ENCODE measurements at places on chromosomes 5 and 9.

GRCh38 chr5:116616876-116617275 lies 42.3 kb upstream of the SEMA6A start:
- no peak for DNase-seq

GRCh38 chr9:111525056-111525977 lies at the start of gene ZNF483:
Gene ZNF483, plus strand, starts transcription at chr9:111525179. Its CDS starts 2,217 bp downstream, at chr9:111527396.
- peak; percentile 3 for DNase-seq

DNA sequence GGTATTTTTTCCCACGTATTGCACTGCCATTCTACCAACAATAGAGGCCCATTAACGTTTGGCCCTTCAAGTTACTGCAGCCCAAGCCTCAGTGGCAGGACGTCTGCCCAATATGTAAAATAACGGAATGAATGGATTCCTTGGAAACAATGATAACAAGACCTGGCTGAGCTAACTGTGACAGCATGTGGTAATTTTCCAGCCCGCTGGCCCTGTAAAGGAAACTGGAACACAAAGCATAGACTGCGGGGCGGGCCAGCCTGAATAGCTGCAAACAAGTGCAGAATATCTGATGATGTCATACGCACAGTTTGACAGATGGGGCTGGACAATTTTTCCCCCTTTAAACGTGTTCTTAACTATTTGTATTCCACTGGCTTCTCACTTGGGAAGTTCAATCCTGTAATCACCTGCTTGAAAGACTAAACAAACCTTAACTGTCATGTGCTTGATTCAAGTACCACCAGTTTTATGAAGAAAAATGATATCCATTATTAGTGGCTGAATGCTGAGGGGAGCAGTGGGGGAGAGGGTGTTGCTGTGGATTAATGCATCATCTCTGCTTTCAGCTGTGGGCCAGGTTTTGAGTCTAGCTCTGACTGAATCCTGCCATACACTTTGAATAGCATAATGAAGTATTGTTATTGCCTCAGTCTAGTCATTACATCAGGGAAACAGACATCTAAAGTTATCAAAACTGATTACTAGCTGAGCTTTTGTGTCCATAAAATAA lies 323.9 kb downstream of the TMEM161B start:
- no peak for DNase-seq

DNA sequence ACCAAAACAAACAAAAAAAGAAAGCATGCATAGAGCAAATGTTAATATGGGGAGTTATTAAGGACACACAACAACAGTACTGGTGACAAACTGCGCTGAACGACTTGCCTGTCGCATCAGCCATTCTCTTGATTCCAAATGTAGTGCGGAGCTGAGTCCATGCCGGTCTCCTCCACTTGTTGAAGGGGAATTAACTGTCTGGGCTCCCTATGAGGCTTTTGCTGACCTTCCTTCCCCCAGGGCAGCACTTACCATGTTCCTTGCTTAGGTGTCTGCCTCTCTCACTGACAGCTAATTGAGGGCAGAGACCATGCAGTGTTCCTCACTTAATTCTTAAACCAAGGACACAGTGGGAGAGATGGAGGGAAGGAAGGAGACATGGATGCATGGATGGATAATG lies 40.8 kb upstream of the FAT2 start:
- no peak for DNase-seq

- DNase-seq = no peak
These were observed 283.1 kb downstream of the ADAMTS6 start for GRCh38 chr5:65198456-65199120.

GRCh38 chr5:179767496-179768100 lies 26.2 kb upstream of the LTC4S start:
- no peak for DNase-seq

DNA sequence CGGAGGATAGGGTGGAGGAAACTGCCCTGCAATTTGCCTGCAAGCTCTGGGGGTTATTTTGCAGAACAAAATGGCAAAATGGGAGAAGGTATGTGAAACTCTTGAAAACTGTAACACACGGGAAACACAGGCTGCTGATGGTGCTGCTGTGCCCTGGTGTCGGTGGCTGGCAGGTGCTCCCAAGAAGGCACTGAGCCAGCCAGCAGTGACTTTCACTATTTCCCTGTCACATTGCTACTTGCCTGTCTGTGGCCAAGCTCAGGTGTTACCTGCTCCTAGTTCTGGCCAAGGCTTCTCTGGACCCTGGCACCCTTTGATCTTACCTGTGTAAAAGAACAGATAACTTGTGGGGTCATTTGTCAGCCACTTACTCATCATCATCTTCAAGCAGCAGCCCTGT lies 102.2 kb downstream of the CMYA5 start:
- no peak for DNase-seq

- no peak for DNase-seq
These were observed 10.5 kb upstream of the NR4A3 start for GRCh38 chr9:99811172-99811571.

GRCh38 chr5:9197881-9198260 lies 348.0 kb downstream of the SEMA5A start:
- DNase-seq = no peak

DNA sequence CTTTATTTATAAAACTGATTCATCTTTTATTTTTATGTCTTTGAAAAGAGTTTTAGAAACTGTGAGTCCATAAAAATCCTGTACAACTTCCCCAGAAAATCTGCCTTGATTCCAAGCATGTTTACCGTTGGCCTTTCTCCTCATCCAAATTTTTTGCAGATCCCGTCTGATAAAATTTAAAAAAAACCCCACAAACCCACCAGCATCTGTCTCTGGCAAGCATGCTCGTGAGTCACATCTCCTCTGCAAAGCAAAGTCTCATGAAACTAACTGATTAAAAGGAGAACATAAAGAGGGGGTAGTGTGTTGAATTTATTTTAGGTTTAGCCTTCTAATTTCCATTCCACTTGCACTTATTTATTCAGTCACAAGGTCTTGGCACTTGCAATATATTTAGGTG lies 109.4 kb downstream of the MAT2B start:
- no peak for DNase-seq

- DNase-seq = no peak
These were observed 338.9 kb upstream of the ACO1 start for GRCh38 chr9:32045513-32045912.

DNA sequence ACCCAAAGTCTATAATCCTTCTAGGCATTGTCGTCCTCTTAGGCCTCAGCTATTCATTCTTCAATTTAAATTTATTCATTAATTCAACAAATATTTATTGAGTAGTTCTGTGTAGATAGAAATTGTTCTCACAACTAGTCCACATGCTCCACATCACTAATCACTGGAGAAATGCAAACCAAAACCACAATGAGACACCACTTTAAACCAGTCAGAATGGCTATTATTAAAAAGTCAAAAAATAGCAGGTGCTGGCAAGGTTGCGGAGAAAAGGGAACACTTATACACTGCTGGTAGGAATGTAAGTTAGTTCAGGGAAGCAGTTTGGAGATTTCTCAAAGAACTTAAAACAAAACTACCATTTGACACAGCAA lies 51.1 kb upstream of the TNFSF15 start:
- DNase-seq = no peak

DNA sequence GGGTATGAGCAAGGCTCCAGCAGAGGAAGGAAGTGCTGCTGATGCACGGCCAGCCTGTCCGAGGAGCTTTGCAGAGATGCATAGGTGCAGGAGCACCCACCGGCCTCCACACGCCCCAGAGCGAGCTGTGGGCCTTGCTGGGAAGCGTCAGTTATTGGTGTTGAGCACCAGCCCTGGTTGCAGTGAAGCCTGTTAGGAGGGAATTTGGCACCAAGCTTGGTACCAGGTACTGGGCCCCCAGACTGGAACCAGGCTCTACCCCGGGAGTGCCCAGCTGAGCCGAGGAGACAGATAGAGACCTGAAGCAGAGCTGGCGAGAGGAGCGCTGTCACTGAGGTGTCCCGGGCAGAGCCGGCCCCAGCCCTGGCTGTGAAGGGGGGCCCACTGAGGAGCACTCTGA lies 5.2 kb downstream of the TCF7 start:
- DNase-seq = no peak

- no peak for DNase-seq
These were observed 80.9 kb downstream of the GALNT10 start for GRCh38 chr5:154271466-154271865.

DNA sequence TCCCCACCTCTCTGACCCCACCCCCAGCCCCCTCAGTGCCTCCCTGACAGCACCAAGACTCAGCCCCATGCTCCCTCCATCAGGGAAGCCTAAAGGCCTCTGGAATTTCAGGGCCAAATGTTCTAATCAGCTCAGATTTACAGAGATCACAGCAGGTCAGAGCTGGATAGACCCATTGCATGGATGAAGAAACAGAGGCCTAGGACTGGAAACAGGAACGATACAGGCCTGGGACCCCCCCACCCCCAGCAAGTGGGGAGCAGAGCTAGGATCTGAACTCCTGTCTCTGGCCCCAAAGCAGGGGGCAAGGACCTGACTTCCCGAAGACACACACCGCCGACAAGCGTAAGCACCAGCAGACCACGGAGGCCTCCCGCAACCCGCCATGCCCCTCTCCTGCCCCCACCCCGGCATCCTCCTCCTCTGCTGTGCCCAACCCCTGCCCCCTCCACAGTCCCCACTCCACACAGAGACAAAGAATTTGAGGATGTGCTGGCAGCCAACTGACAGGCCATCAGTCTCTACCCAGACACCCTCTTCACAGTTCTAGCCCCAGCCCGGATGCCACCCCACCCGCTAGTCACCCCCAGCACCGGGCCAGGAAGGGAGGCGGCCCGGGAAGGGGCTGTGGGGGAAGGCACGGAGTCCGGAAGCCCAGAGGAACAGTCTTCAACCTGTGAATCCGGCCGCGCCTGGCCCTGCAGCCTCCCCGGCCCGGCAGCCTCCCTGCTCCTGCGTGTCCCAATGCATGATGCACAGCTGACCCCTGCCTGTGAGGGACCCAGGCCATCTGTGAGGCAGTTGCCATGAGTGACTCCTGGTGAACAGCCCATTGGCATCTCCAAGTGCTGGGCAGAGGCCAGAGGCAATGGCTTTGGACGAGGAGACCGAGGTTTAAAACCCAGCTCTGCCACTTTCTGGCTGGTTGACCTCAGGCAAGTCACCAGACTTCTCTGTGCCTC lies 31.3 kb downstream of the NDUFA8 start:
- DNase-seq = no peak

GRCh38 chr9:130518943-130519799 lies 60.2 kb upstream of the FUBP3 start:
- DNase-seq = no peak

GRCh38 chr9:88044200-88044599 lies 69.9 kb upstream of the CDK20 start:
- no peak for DNase-seq

DNA sequence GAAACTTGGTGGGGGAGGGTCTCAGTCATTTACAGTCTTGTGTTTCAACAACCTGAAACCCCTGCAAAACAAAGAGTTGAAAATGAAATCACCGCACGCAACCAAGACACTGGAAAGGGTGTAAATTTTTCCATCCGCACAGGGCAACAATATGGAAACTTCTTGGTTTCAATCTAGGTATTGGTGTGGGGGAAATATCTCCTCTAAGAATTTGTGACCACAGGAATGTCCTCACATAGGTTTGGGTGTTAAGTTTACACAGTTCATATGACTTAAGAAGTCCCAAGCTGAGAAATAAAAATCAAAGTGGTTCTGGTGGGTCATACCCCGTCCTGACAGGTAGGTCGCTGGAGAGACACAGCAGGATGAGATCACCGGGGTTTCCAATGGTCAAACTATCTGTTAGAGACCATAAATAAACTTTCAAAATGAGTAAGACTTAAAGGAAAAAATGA lies 51.9 kb upstream of the PIP5K1B start:
- DNase-seq = no peak

GRCh38 chr9:98603821-98604383 lies 104.8 kb downstream of the GABBR2 start:
- DNase-seq = no peak

DNA sequence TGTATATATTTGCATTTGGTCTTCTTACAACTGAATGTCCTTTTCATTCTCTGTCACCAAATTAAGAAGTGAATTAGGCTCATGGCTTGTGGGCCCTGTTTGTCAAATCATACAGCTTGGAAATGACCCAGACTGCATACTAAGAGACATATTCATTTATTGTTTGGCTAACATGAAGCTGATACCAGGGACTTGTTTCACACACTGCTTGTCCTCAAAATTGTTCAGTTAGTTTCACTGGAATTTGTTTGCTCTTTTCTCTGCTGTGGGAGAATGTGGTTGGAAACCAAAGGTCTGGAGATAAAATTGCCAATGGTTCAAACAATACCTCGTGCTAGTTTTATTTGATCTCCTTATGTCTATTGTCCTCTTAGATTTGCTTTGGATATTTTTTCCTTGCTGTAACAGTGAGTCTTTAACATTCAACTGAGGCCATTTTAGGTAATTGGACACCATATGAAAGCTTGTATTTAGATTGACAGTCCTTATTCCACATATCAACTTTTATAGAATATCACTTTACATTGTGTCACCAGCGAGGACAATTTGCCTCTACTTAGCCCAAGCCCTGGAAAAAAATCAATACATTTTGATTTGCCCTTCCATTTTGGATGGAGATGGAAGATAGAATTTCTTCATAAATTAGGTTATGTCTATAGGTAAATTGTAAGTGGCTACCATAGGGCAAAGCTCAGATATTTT lies 144.3 kb upstream of the MTAP start:
- no peak for DNase-seq

DNA sequence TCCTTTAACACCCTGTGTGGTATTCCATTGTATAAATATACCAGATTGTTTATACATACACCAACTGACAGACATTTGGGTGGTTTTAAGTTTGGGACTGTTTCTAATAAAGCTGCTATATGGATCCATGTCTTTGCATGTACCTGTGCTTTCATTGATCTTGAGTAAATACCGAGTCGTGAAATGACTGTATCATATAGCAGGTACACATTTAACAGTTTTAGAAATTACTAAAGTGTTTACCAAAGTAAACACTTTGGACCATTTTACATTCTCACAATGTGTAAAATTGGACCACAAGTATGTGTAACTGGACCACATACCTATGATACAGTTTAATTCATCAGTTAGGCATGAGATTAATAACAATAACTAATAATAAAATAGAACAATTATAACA lies 175.2 kb downstream of the FBXL17 start:
- DNase-seq = no peak

DNA sequence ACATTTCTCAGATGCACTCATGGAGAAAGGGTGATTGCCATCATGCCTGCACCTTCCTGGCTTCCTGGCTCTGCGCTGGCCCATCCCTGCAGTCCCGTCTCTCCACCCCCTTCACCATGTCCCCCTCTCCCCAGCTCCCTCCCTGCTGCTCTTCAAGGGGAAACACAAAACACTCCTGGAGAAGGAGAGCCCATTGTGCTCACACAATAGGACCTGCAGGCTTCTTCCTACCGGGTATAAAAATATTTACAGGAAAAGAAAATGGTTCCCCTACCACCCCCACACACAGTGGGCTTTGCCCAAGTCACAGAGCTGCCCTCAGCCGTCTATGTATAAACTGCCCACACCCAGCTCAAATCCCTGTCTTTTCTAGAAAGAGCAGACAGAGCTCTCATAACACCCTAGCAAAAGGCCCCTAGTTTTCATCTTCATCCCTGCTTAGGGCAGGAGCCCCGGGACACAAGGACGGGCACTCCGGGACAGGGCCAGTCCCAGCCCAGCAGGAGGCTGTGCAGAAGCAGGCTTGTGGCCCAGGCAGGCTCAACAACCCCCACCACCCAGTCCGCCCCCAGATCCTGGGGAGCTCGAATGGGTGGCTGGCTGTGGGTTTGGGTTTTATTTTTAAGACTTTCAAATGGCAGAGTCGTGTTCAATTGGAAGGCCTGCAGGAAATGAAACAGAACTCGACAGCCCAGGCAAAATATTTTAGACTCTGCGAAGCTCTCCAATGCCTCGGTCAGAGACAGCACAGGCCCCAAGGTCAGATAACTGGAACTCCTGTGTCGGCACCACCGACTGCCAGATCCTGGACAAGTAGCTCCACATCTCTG lies 77.3 kb downstream of the LRSAM1 start:
- no peak for DNase-seq

All from GOT3 (cell line).